Cardiac septum (tissue), 1 donor: ENCODE measurements at places on chromosomes 7 and 10. TPM values are rescaled to one million over a fixed set of nuclear protein-coding genes. Genes with fewer than 3 reads are reported as not detected.

GRCh38 chr7:2701832-2702593 is 14.0 kb downstream of the AMZ1 start:
- DNase-seq = no peak

DNA sequence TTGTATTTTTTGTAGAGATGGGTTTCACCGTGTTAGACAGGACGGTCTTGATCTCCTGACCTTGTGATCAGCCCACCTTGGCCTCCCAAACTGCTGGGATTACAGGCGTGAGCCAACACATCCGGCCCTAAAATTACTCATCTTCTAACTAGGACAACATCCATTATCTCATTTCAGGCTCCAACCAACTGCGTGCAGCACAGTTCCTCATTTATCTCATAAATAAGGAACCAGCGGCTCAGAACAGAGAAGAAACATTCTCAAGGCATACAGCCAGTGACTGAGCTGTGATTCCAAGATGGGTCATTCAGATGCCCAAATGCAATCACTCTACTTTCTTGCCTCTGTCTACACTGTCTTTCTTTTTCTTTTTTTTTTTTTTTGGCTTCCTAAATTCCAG is 356.1 kb downstream of the ELMO1 start:
- DNase-seq = no peak

- DNase-seq = peak; percentile 90
These were observed 60.6 kb upstream of the TRIM8 start for GRCh38 chr10:102583435-102584417.

The ZNF775 gene
- total RNA-seq = 3.4 TPM

GRCh38 chr7:148722340-148723165 is 23.9 kb downstream of the CUL1 start:
- DNase-seq = no peak

- DNase-seq = no peak
These were observed 5.1 kb upstream of the GRID1 start for GRCh38 chr10:86371691-86372090.

The WDFY4 gene
- total RNA-seq = 1.5 TPM

DNA sequence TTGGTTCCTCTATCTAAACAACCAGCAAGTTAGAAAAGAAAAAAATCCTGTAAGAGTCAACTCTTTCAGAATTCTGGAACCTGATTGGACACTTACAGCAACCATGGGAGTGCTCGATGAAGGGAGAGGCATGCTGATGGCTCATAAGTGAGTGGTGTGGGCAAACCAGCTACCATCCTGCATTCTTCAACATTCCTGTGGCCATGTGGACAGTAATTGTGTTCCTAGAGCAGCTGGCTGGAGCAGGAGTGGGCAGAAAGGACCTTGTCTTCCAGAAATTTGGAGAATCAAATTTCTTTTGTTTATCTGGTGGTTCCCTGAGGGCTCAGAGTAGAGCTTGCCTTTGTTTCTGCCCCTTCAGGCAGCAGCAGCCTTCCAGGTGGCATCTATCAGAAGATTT is 22.5 kb upstream of the MYL7 start:
- no peak for DNase-seq

GRCh38 chr7:53603461-53603860 is 568.0 kb downstream of the POM121L12 start:
- DNase-seq = no peak

The CTAGE4 gene
- total RNA-seq = 0.24 TPM

- DNase-seq = no peak
These were observed 4.8 kb upstream of the DMTF1 start for GRCh38 chr7:87147500-87147899.

The AKR1D1 gene
- total RNA-seq = not detected

DNA sequence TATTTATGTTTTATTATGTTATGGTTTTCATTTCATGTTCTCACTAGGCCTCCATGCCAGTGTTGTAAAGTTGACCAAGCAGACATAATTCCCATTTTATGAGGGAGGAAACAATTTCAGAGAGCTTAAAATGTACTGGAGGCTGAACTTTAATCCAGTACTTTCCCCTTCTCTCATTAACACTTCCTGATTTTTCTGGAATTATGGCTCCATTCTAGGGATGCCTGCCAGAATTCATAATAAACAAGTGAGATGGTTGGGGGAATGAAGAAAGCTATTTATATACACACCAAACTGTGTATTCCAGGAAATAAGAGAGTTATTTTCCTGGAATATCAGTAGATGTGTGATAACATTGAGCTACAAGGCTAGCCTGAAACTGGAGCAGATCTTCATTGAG is 6.9 kb downstream of the TMEM236 start:
- DNase-seq = no peak

The MBL2 gene
- not detected for total RNA-seq

- no peak for DNase-seq
These were observed 65.0 kb downstream of the FBXL13 start for GRCh38 chr7:103009466-103010185.

- no peak for DNase-seq
These were observed 31.5 kb downstream of the RAB19 start for GRCh38 chr7:140435252-140435895.

The IFIT3 gene
- 6.8 TPM for total RNA-seq

- DNase-seq = no peak
These were observed 59.5 kb upstream of the C1QL3 start for GRCh38 chr10:16581202-16581601.

- no peak for DNase-seq
These were observed at the start of gene CDK5 for GRCh38 chr7:151057506-151057988. Gene CDK5 (minus strand): TSS chr7:151057897. CDS start chr7:151057848, 49 bp downstream.

GRCh38 chr10:99008054-99008453 is 227.6 kb downstream of the HPSE2 start:
- no peak for DNase-seq

GRCh38 chr10:124477614-124478363 is 16.2 kb downstream of the LHPP start:
- no peak for DNase-seq

GRCh38 chr10:91050371-91051034 is 129.6 kb upstream of the ANKRD1 start:
- DNase-seq = no peak

- no peak for DNase-seq
These were observed 396 bp downstream of the GRM8 start for GRCh38 chr7:127252377-127252713.

DNA sequence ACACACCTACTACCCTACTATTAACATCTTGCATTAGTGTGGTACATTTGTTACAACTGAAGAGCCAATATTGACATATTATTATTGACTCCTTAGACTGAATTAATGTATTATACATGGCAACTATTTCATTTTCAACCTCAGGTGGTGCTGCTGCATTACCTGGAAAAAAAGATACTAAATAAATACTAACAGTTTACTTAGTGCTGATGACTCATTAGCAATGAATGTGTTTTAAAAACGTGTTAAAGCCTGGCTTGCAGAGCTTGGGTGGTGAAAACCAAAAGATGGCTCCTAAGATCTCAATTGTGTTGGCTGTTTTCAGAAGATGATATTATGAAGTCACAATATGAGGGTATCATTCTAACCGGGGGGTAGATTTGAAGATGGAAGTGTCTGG is 34.8 kb downstream of the CFAP43 start:
- DNase-seq = no peak

GRCh38 chr10:62306663-62307062 is 38.0 kb upstream of the RTKN2 start:
- no peak for DNase-seq

- no peak for DNase-seq
These were observed 163.7 kb upstream of the PRPS1L1 start for GRCh38 chr7:18191341-18191740.

- DNase-seq = no peak
These were observed 21.2 kb downstream of the OR9A2 start for GRCh38 chr7:143005632-143006260.

DNA sequence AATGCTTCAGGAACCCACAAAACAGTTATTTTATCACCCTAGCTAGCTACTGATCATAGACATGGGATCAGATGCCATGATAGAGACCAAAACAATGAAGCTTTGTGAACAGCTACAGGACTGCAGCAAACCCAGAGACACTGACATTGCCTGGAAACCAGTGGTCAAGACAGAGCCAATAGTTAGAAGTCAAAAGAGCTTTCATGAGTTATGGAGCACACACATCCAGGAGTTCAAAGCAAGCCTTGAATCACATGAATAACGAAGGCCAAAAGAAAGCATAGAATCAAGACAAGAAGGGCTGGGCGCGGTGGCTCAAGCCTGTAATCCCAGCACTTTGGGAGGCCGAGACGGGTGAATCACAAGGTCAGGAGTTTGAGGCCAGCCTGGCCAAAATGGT is 34.5 kb upstream of the GSAP start:
- DNase-seq = no peak

DNA sequence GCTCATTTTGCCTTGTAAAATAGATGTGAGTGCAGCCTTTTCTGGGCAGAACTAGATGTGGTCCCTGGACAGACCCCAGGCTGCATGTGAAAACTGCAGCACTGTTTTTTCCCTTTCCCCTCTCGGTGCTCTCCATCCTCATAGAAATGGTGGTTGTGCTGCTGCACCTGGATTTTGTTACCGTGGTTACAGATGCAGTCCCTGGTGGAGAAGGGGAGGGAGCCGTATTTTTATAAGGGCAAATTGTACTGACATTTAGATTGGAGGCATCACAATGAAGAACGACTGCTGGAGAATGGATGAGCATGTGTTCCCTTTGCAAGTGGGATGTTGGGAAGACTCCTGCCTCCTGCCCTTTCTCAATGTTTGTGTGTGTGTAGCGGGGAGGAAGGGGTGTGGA is 469.9 kb downstream of the CCSER2 start:
- no peak for DNase-seq

The MYPN gene
- 196 TPM for total RNA-seq

The ELAPOR2 gene
- 8.9 TPM for total RNA-seq

- DNase-seq = no peak
These were observed 61.5 kb downstream of the CHN2 start for GRCh38 chr7:29255906-29256692.

GRCh38 chr10:47050618-47051455 is 139.6 kb downstream of the PTPN20 start:
- DNase-seq = no peak

DNA sequence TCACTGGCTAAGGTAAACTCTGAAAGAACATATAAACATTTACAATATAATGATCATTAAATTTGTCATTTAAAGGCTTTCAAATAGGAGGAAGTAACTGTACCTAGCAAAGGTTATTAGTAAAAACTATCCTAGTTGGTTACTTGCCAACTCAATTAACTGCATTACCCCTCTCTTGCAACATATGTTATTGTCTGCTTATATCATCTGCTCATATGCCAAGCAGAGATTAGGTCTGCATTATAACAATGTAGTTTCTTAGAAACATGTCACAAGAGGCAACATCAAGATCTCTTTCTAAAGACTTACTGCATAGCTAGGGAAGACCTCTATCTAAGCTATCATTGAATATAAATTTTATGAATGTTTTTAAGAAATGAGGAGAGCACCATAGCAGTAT is 132.5 kb downstream of the RELN start:
- DNase-seq = no peak

The ANAPC16 gene
- 171 TPM for total RNA-seq

GRCh38 chr7:18680576-18680975 is 185.0 kb downstream of the HDAC9 start:
- no peak for DNase-seq

The NCOA4 gene
- 195 TPM for total RNA-seq

DNA sequence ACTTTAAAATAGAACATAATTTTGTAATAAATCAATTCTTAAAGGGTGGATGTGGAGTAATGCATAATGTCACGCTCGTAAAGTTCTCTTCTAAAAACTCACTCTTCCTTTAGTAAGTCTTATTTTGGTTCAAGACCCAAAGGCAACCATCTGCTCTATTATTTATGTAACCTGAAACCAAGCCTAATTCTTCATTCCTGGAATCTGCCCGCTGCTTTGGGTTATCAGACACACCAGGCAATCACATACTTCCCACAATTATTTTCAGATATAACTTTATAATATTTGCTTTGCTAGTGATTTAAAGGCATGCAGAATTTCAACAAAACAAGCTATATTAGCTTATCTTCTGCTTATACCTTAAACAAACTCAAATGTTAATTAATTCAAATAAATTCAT is 39.0 kb downstream of the RAB11FIP2 start:
- DNase-seq = no peak

The DCLRE1A gene
- 5.4 TPM for total RNA-seq

GRCh38 chr7:129466796-129467195 is 32.6 kb downstream of the STRIP2 start:
- DNase-seq = no peak

The ICA1 gene
- 76.0 TPM for total RNA-seq

DNA sequence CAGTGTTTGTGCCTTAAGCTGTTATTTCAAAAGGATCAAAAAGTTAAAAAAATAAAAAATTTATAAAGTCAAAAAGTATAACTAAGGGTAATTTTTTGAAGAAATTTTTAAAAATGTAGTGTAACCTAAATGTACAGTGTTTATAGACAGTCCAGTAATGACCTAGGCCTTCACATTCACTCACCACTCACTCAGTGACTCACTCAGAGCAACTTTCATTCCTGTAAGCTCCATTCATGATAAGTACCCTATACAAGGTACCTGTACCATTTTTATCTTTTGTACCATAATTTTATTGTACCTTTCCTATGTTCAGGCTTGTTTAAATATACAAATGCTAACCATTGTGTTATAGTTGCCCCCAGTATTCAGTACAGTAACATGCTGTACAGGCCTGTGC is 21.5 kb downstream of the DNAJC9 start:
- no peak for DNase-seq

- DNase-seq = no peak
These were observed 476.2 kb upstream of the GALNT17 start for GRCh38 chr7:70655694-70656093.

DNA sequence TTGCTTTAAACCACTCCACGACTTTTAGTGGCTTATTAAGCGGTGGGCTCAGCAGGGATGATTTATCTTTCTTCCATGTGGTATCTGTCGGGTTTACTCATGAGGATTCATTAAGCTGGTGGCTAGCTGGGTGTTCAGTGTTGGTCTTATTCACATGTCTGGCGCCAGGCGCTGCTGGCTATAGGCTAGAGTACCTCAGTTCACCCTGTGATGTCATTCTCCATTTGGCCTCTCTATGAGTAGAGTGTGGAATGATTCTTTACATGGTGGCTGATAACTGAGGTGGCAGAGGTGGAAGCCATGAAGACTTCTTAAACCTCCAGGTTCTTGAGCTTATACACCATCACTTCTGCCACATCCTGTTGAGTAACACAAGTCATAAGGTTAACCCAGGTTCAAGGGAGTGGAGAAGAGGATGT is 115.4 kb downstream of the MLLT10 start:
- no peak for DNase-seq

DNA sequence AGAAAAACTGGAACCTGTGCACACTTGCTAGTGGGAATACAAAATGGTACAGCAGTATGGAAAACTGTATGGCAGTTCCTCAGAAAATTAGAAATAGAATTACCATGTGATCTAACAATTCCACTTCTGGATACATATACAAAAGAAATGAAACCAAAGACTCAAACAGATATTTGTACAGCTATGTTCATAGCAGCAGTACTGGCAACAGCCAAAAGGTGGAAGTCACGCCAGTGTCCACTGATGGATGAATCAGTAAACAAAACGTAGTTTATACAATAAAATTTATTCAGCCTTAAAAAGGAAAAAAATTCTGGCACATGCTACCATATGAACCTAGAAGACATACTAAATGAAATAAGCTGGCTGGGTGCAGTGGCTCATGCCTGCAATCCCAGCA is 23.0 kb downstream of the IDE start:
- DNase-seq = no peak

- no peak for DNase-seq
These were observed 356.5 kb upstream of the KLF6 start for GRCh38 chr10:4141471-4141870.
